Thyroid gland (tissue), 4 donors: ENCODE measurements at places on chromosomes 7 and 10. TPM values are rescaled to one million over a fixed set of nuclear protein-coding genes. Genes with fewer than 3 reads are reported as not detected.

PIK3CG gene
- total RNA-seq: 2.2 TPM

CPA1 gene
- not detected for total RNA-seq

SEMA3D gene
- 105 TPM for total RNA-seq

TUBB8 gene
- total RNA-seq: 2.0 TPM

OPALIN gene
- total RNA-seq: not detected

ADAM22 gene
- 14.9 TPM for total RNA-seq

PAX2 gene
- not detected for total RNA-seq

MMRN2 gene
- 30.8 TPM for total RNA-seq

CDC14C gene
- not detected for total RNA-seq

DNA sequence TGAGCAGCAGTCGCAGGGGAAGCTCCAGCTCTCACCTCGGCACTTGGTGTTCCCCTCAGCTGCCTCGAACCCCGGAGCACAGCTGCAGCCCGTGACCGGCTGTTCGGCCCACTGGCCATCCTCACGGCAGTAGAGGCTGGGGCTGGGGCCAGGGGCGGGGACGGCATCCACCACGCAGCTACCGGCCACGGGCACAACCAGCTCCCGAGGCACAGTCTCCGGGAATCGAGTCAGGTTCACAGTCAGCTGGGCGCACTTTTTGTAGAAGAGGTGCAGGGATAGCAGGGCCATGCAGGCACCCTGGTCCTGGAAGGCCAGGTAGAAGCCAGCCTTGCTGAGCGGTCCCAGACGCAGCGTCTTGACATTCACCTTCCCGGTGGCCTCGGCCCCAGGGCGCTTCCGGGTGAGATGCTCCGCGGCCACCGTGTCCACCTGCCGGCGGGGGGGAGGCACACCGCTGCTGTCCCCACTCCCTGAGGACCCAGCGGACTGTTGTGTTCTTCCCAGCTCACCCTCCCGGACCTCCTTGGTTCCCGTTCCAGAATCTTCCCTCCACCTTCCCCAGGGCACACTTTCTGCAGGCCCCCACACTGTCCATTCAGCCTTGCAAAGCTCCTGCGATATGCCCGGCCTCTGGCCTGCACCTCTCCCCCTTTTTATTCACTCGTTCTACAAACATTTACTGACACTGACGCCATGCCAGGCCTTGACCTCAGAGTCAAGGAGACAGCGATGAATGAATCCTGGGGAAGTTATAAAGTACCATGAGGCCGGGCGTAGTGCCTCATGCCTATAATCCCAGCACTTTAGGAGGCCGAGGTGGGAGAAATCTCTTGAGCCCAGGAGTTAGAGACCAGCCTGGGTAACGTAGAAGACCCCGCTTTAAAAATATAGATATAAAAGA is 4.8 kb downstream of the EPHB4 start:
- no peak overlapping the region for H3K27ac ChIP-seq
- H3K4me3 ChIP-seq: no peak overlapping the region
- no peaks in the 10 kb centered on the region for H3K4me1 ChIP-seq
- H3K36me3 ChIP-seq: peaks cover 28% of the 10 kb centered on the region
- no peaks in the 10 kb centered on the region for H3K27me3 ChIP-seq

DNA sequence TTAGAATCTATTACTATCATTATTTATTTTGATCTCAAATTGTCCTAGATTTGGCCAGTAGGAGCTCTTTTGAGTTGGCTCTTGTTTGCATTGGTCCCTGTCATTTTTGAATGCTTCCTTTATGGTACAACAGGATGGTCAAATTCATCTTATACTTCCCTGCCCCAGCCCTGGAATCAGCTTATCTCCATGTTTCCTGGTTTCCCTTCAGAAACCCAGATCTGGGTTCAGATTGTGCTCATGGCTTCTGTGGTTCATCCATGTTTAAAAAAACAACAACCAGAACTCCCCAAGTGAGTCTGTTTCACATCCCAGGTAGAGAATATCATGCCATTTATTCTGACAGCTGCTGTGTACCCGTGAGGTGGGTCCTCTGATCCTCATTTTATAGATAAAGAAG is 10.6 kb downstream of the ZFYVE27 start:
- peaks cover 63% of the 10 kb centered on the region for H3K36me3 ChIP-seq
- H3K27me3 ChIP-seq: no peaks in the 10 kb centered on the region
- H3K27ac ChIP-seq: no peak overlapping the region
- H3K4me1 ChIP-seq: no peaks in the 10 kb centered on the region

GRCh38 chr10:50456719-50457118 is 167.0 kb downstream of the SGMS1 start:
- DNase-seq: no peak
- no peaks in the 10 kb centered on the region for H3K27me3 ChIP-seq
- H3K4me1 ChIP-seq: no peaks in the 10 kb centered on the region
- H3K4me3 ChIP-seq: no peak overlapping the region
- no peak overlapping the region for H3K27ac ChIP-seq

DNA sequence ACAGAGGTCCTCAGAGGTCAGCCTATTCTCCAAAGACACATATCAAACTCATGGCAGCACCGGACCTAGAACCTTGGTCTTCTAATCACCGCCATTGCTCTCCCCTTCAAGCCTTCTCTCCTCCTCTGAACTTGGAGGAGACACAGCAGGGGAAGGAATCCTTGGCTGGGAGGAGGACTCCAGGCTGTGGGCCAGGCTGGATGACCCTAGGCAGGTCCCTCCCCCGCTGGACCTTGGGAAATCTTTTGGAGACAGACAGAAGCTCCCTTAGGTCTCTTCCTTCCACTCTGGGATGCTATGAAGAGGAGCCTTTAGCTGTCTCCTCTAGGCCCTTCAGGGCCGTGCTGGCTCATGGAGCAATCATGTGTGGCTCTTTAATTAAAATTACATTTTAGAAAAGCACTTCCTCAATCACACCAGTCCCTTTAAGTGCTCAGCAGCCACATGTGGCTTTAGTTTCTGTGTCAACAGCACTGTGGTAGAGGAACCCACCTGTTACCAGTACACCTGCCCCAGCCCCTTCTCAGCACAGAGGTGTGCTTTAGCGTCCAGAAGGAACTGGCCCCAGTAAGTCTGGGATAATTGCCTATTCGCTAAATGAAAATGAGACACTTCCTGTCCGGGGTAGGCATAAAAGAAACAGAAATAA is 238.2 kb downstream of the CELF2 start:
- no peaks in the 10 kb centered on the region for H3K36me3 ChIP-seq
- no peak for DNase-seq
- H3K27me3 ChIP-seq: no peaks in the 10 kb centered on the region
- H3K27ac ChIP-seq: no peak overlapping the region

GRCh38 chr7:125253452-125254190 is 324.0 kb upstream of the POT1 start:
- DNase-seq: no peak
- H3K27ac ChIP-seq: no peak overlapping the region
- H3K27me3 ChIP-seq: no peaks in the 10 kb centered on the region
- H3K36me3 ChIP-seq: no peaks in the 10 kb centered on the region

DNA sequence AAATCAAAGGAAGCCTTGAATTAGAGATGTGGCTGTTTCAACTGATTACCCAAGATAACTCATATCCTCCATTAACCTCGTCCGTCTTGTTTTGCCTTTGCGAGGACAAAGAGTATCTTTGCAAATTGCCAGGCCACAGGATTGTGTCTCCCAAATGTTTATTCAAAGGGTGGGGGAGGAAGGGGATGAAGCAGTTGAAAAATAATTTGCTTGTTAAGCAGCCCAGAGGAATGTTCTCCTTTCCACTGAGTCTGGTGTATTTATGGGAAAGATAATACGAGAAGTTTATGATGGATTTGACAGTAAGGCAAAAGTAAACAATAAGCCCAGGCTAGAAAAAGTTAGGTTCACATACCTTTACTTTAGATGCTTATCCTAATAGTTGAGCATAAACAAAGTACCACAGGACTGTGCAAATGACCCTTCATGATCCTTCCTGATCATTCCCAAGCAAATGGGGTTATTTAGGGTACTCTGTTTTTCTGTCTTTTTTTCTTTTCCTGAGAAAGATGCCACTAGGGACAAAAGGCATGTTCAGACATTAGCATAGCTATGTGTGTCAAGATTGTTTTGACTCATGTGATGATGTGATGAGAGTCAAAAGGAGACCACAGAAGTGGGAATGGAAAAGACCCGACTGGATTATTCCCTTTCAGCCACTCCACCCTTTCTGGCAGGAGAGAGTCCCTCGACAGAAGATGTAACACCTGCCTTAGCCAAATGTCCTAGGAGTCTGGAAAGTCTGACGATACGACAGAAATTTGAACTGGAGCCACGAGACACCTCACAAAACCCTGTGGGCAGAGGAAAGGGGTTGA is 243.0 kb upstream of the GLI3 start:
- no peak overlapping the region for H3K27ac ChIP-seq
- DNase-seq: no peak
- H3K36me3 ChIP-seq: no peaks in the 10 kb centered on the region
- no peaks in the 10 kb centered on the region for H3K27me3 ChIP-seq
- no peak overlapping the region for H3K4me3 ChIP-seq

DNA sequence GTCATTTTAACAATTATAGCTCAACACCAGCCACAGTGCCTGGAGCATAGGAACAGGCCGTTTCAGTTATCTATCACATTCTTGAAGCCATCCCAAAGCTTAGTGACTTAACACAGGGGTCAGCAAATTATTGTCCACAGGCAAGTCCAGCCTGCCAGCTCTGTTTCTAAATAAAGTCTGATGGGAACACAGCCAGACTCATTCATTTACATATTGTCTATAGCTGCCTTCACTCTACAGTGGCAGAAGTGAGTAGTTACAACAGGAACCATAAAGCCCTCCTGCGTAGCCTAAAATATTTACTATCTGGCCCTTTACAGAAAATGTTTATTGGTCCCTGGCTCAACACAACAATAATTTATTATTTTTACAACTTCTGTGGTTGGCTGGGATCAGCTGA is 407.5 kb upstream of the AUTS2 start:
- no peaks in the 10 kb centered on the region for H3K36me3 ChIP-seq
- no peaks in the 10 kb centered on the region for H3K4me1 ChIP-seq
- no peak overlapping the region for H3K4me3 ChIP-seq
- no peak overlapping the region for H3K27ac ChIP-seq
- DNase-seq: no peak
- no peaks in the 10 kb centered on the region for H3K27me3 ChIP-seq

GRCh38 chr7:45882465-45882810 is 5.8 kb upstream of the IGFBP1 start:
- DNase-seq: no peak
- H3K27me3 ChIP-seq: no peaks in the 10 kb centered on the region
- H3K4me3 ChIP-seq: no peak overlapping the region
- H3K36me3 ChIP-seq: no peaks in the 10 kb centered on the region
- no peak overlapping the region for H3K27ac ChIP-seq
- no peaks in the 10 kb centered on the region for H3K4me1 ChIP-seq

DNA sequence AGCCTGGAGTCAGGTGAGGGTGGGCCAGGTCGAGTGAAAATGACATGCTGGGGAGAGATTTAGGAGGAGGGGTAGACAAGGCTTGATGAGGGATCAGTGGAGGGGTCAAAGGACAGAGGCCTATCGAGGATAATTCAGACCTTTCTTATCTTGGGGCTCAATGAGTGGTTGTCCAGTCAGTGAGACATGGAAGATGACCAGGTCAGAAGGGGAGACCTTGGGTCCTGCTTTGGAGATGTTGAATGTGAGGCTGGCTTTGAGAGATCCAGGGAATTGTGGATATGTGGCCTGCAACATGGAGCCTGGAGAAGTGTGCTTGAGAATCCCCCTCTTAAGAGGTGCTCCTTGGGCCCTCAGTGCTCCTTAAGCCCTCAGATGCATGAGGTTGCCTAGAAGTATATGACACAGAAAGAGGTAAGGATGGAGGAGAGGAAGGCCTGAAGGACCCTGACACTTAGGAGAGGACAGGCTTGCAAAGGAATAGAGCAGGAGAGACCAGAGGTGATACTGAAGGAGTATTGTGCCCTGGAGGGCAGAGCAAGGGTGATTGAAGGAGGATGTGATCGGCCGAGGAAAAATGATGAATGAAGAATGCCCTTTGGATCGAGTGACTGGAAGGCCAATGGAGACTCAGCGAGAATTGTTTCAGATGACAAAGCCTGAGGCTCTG is 129.8 kb upstream of the GPR26 start:
- H3K4me3 ChIP-seq: no peak overlapping the region
- H3K36me3 ChIP-seq: no peaks in the 10 kb centered on the region
- H3K4me1 ChIP-seq: no peaks in the 10 kb centered on the region
- H3K27ac ChIP-seq: no peak overlapping the region
- no peak for DNase-seq

DNA sequence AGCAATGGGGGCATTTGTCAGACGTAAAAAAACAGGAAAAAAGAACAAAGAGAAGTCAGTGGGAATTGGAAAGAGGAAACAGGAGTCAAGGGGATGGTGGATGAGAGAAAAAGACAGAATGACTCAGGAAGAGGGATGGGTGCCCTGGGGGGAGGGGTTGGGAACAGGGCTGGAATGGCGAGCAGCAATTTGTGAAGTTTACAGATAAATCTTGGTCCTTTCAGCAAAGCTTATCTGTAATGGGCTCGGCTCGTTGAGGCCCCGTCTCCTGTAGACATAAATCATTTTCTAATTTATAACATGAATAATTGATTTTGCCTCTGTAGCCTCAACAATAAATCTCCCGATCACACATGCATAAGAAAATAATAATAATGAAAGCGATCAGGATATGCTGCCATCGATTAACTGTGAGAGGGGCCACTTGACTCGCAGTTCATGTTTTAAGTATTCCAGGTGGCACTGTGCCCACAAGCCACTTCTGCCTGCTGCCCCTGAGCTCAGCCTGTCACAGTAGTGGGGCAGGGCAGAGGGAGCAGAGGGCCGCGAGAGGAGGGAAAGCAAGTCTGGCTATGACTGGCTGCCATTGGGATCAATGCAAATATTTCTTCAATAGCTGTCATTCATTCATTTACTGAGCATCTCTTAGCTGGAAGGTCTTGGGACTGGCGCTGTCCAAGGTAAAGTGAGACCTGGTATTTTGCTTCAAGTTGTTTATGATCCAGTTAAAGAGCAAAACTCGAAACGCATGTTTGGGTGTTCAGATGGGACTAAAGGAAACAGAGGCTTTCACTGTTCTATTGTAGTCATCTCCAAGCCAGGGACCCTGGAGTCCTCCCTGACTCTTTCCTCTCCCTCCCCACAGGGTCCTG is 47.4 kb upstream of the R3HCC1L start:
- H3K4me1 ChIP-seq: no peaks in the 10 kb centered on the region
- no peak overlapping the region for H3K27ac ChIP-seq
- H3K27me3 ChIP-seq: no peaks in the 10 kb centered on the region
- DNase-seq: peak; percentile 35

DNA sequence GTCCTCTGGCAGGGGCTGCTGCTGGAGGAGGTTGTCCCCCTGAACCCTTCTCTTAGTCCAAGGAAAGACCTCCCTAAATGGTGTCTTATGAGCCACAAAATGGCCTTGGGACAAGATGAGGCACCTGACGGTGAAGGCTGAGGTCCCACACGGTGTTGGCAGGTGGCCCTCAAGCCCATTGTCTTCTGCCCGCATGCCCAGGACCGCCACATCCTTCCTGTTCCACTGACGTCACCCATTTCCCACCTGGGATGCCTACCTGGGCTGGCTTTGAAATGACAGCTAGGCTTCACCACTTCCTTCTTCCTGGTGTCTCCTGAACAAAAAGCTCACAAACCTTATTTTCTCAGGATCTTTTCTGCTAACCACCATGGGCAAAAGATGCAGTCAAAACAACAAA is 2.1 kb upstream of the DMBT1 start:
- H3K27ac ChIP-seq: no peak overlapping the region
- H3K27me3 ChIP-seq: no peaks in the 10 kb centered on the region
- DNase-seq: no peak
- H3K4me3 ChIP-seq: no peak overlapping the region
- no peaks in the 10 kb centered on the region for H3K36me3 ChIP-seq

- peak overlapping the region; percentile 68 for H3K27ac ChIP-seq
- H3K27me3 ChIP-seq: no peaks in the 10 kb centered on the region
- H3K4me1 ChIP-seq: peaks cover 52% of the 10 kb centered on the region
- H3K4me3 ChIP-seq: no peak overlapping the region
- DNase-seq: no peak
- no peaks in the 10 kb centered on the region for H3K36me3 ChIP-seq
Measured at GRCh38 chr7:55087521-55087961, 68.7 kb downstream of the EGFR start.
